OCI-M1 (cell line): ENCODE measurements at places on chromosomes 2 and 18.
A peak's percentile ranks its signal among the peaks of the same experiment; 100 is the strongest.

DNA sequence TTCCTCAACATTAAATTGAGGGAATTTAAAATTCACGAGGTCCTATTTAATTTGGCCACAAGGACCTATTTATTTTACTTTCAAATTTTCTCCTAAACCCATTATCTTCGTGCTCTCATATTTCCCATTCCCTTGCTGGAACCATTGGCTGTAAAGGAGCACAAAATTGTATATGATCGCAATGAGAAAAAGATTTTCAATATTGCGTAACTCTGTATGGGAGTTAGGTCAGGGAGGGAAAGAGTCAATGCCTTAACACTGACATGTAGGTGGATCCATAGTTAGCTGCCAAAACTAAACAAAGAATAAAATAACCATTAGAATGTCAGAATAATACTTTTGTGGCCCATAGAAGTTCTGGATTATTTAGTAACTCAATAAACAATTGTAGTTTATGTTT is 40.6 kb upstream of the ZC3H15 start:
- DNase-seq = no peak

DNA sequence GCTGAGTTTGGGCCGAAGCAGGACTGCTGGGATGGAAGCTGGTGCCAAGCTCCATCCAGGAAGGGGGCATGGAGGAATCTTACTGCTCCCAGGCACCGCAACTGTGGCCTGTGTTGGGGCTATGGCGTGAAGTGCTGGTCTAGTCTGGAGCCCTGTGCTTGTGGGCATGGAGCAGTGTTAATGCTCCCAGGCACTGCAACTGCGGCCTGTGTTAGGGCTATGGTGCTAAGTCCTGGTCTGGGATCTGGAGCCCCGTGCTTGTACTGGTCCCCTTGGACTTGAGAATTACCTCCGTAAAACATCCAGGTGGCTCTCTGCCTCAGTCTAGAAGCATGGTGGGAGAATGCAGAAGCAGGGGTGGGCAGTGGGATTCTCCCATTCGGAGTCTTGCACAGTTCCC is 1379.4 kb upstream of the ACVR2A start:
- DNase-seq = no peak

DNA sequence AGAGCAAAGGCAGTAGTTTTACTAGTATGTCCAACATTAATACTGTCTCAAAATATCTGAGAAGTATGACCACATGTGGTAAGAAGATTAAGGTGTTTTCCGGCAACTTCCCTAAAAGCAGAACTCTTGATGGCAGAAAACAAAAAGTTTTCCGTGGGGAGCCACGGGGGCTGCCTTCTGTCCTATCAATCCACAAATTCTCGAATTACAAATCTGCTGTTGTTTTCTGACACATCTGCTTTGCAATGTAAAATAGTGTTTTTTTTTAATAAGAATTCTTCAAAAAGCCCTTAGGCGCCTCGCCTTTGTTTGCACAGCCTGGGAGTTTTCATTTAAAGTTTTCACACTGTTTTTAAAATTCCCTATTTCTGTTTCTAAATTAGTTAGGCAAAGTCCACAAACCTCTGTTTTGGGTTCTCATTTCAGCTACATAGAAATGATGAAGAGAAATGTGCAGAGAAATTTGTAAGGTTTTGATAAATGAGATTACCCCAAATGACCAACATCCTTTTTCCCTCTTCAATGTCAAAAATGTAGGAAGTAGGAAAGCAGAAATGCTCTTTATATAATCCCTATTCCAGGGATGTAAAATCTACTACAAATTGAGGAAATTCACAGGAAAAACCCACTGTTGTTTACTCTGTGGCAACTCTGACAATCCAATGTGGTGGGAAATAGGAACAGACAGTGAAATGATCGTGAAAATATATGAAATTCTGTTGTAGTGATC is 385.8 kb downstream of the ZEB2 start:
- peak; percentile 83 for DNase-seq

DNA sequence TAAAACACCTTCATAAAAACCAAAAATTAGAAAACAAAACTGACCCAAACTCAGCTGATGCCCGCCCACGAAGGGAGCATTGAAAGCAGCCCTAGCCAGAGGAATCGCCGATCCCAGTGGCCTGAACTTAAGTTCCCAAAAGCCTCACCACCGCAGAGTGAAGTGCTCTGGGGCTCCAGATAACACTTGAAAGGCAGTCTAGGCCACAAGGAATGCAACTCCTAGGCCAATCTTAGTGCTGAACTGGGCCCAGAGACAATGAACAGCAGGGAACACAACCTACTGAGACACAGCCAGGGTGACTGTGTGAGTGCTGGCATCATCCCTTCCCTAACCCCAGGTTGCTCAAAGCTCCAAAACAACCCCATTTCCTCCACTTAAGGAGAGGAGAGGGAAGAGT is 59.6 kb upstream of the CHN1 start:
- DNase-seq = no peak

- DNase-seq = peak; percentile 78
Measured at GRCh38 chr2:199704358-199705238, 146.4 kb downstream of the FTCDNL1 start.

DNA sequence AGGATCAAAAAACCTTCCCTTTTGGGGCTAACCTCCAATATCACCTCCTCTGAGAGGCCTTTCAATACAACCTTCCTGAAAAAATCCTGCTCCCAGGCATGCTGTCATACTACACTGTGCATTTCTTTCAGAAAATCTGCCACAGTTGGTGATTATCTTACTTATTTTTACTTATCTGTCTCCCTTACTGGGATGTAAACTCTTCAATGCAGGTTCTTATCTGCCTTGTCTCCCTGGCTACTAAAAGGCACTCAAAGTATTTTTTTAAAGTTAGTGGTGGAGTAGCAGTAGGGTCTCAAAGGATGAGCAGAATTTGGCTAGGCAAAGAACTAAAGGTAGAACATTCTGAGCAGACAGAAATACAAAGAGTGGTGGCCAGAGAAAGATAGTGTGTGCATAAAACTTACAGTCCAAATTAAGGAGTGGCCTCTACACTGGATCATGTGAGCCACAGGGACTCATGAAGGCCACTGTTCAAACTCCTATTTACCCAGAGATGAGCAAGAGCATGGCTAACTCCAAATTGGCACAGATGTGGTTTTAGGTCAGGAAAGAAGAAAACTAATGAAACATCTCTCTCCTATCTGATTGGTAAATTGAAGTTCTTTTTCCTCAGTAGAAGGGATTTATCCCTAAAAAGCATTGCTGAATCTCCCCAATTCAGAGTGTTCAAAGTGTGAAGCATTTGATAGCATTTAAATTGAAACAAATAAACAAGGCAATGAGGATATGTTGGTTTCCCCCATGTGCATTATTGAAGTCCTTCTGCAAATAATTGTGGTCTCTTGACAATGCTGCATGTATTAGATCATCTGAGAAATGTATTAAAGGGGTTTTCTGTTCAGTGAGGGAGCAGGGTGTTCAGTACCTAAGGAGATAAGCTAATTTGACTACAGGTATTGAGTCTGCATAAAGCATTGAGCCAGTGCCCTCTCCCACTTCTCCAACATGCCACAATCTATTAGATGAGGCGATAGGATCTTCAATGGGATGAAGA is 285.5 kb downstream of the MREG start:
- no peak for DNase-seq

DNA sequence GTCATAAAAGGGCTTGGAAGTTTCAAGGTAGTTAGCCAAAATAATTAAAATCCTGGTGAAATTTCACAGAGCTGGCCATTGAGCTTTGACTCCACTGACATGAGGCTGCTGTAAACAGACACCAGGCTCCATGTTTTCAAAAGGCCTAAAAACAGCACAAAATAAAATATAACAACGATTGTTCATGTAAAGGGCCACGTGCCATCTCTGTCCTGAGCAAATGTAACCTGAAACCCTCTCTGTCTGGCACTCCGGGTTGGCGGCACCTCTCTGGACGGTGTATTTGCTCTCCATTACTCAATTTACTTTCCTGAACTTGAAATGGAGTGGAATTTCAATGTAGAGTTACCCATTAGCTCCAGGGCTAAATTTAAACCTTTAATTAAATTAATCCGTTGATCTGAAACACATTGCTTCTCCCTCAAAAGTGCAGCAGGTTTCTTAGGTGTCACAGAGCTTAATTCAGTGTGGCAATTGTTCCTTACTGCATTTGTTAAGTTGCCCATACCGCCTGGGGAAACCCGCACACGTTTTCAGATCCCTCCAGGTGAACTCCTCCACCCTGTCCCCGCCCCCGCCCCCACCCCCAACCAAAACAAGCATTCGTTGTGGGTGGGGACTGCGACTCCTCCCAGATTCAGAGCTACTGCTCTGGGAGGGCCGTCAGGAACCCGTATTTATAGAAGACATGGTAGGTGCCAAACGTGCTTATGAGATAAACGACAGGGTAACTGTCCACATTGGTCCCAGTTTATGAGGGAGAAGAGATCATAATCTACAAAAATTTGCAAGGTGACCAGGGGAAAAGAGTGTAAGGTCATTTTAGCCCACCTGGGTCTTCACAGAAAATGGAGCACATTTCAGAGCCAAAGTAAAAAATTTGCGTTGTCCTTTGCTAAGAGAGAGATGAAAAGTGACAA is 1.2 kb upstream of the CABLES1 start:
- no peak for DNase-seq

DNA sequence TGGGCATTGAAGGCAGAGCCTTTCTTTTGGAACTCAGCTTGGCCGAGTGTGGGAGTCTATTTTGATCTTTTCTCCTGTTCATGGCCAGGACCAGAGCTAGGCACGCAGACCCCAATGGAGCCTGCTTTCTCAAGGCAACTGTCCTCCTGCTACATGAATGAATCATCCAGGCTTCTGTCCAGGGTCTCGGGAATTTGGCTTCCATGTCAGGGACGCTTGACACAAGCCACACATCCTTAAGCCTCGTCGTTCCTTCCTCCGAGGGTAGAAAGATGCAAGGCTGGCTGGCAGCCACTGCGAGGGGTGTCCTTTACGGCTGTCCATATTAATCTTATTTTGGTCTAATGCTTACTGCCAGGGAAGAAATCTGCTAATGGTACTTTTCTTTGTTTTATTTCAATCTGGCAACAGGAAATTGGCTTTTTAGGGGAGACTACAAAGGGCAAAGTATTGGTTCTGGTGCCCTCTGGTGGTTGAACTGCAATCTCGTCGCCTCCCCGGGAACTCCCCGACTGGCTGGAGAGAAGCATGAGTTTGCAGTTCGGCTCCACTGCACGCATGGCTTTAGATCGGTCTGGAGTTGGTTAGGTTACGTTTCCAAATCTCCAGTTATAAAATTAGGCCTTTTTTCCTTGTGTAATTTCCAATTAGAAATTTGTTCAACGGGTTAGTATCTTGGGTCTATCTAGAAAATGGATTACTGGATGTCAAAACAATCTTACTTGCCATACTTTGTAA is 135.2 kb downstream of the ALPK2 start:
- peak; percentile 81 for DNase-seq

- no peak for DNase-seq
Measured at GRCh38 chr2:12948231-12948960, 231.7 kb downstream of the TRIB2 start.

DNA sequence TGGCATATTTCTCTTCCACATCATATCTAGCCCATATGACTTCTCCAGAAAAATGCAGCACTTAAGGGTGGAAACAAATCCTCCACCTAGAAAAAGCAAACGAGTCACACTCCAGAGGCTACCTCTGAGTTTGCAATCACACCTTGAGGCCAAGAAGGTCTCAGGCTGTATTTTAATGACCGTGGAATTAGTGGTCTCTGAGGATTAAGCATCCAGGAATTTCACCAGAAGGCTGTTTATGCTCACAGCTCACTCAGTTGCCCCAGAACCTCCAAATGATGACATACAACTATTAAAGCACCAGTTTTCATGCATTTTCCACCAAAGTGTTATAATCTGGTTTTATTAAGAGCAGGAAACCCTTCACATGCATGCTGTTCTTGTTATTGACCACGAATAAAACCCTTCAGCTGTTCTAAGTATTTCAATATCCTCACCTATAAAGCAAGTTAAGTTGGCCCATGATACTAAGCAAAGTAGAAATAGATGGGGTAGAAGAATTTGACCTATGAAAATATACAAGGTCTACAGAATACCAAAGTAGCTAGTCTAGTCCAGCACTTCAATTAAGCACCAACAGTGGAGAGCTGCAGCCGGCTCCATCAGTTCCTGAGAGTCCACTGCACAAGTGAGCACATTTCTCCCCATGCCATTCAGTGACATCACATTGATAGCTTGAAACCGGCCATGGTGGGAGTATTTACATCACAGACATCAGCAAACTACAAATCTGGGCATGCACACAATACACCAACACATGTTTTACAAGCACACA is 39.5 kb upstream of the SLC14A1 start:
- DNase-seq = no peak

DNA sequence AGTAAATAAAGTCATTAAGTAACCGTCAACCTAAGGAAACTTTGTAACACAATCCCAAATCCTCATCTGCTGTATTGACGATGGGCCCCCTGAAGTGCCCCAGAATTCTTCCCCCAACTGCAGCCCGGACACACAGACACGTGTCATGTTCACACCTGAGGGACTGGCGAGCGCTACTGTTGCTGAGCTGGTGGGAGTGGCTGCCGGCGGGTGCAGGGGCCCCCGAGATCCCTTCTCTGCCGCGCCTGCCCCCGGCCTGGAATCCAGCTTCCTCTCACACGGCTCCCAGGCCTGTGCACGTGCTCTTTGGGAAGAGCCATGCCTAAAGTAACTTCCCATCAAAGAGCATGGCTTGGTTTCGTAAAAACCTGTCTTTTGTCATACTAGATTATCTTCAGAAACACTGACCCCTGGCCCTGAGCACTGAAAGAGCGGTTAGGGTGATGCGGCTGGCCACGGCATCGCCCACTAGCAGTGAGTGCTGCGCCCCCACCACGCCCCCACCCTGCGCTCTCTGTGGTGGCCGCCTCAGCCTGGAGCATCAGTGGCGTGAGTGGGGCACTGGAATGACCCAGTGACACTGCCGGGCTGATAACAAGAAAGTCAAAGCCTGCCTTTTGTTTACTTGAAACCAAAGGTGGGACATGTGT is 56.0 kb downstream of the ADI1 start:
- no peak for DNase-seq

DNA sequence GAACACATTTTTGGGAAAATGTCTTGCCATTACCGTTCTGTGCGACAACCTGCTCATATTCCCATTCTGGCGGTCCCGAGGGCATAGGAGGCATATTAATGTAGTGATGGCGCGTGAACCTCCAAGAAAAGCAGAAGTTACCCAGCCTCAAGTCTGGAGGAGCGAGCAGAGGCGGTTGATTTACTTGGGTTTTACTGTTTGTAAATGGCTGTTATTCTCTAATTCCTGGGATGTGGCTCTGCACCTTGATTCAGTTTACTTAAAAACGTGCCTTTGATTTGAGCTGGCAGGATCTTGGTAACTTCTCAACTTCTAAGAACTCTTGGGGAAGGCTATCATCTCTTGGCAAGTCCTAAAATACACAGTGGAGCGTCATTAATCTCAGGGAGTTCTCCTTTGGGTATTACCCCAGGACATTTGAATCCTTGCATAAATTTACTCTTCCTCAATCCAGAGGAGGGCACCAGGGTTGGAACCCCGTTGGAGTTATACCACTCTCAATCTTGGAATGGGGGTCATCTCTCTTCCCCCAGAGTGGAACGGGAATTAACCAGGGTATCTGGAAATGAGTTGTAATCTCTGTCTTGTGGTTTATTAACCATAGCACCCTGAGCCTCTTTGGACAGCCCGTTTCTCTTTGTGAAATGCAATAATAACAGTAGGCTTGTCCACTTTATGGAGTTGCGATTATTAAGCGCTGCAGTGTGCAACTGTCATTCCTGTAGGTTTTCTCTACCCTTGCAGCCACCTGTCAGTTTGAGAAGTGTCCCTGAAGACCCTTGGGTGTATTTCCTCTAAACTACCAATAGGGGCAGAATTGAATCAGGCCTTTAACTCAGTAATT is 2.1 kb downstream of the HK2 start:
- DNase-seq = peak; percentile 72
